ENCODE measurements at places on chromosomes 13 and 19.

DNA sequence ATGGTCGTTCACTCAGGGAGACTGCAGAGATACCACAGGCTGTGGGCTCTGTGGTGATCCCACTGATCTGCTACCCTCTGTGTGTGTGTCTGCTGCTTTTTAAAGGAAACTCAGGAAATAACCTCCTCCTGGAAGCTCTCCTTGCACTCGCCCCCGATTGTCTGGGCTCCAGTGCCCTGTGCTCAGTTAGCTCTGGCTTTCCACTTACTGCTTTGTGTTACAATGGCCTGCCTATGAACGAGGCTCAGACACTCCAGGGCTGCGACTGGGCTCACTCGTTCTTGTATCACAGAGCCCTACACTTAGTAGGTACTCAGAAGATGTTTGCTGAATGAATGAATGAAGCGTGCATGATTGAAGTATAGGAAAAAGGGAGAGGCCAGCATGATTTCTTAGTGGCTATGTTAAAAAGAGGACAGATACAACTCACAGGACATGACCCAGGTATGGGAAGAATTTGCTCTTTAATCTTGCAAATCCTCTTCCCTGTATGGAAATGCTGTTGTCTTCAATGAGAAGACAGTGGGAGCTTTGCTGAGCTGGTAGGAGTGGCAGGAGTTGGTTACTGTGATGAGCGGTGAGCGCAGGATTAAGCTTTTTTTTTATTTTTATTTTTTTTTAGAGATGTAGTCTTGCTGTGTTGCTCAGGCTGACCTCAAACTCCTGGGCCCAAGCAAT, 26.4 kb downstream of the B3GLCT start:
- no peak for DNase-seq

GRCh38 chr19:51714848-51715247, 8.9 kb downstream of the HAS1 start:
- DNase-seq, result peak; percentile 34

DNA sequence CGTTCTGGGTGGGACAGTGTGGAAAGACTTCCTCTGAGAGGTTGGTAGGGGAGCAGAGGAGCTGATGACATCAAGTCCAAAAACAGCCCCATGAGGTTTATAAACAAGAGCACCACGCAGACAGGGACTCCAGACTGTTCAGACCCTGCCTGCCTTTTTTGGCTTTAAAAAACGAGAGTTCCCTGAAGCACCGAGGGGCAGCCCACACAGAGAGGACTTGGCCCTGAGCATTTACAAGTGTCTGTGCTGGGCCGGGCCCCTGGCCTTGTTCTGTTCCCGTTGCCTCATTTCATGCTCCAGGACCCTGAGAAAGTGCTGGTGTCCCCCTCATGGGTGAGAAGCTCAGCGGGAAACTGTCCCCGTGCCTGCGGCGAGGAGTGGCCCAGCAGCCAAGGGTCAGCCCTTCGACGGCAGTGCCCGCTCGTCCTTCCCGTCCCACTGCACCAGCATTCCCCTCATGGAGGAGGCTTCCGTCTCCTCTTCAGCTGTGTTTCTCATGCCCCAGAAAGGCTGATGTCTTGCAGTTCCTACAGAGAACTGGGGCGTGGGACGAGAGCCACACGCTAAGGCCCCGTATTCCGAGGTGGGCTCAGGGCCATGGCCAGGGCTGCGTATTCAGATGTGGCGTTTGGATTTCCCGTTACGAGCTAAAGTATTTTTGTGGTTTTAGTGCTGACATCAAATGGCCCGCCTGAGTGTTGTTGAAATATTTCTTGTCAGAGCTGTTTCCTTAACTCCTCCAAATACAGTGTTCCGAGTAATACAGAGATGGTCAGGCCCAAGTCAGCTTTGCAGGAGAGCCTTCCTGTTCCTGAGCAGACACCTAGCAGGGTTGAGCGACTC, 93.5 kb downstream of the ATP11A start:
- DNase-seq, result no peak

DNA sequence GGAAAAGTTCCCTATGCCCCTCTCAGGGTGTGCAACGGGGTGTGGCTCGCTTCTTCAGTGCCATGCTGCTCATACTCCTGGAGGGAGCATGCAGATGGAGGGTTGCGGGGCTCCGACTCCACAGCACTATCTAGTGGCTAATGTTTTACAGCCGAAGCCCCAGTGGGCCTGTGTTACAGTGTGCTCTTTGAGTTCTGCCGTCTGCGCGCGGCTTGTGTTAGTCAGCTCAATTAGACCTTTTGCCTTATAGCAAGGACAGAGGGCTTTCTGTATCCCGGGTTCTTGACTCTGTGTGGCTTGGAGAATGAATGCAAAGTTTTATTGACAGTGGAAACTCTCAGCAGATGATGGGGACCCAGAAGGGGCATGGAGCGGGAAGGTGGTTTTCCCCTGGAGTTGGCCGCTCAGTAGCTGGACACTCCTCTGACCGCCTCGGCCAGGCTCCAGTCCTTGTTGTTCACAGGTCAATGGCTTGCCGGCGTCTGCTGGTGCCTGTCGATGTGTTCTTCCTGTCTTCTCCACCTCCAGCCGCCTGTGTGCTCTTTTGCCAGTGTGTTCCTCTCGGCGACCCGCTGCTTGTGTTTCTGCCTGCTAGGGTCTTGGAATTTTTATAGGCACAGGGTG, 383.4 kb downstream of the LMO7 start:
- peak; percentile 31 for DNase-seq

DNA sequence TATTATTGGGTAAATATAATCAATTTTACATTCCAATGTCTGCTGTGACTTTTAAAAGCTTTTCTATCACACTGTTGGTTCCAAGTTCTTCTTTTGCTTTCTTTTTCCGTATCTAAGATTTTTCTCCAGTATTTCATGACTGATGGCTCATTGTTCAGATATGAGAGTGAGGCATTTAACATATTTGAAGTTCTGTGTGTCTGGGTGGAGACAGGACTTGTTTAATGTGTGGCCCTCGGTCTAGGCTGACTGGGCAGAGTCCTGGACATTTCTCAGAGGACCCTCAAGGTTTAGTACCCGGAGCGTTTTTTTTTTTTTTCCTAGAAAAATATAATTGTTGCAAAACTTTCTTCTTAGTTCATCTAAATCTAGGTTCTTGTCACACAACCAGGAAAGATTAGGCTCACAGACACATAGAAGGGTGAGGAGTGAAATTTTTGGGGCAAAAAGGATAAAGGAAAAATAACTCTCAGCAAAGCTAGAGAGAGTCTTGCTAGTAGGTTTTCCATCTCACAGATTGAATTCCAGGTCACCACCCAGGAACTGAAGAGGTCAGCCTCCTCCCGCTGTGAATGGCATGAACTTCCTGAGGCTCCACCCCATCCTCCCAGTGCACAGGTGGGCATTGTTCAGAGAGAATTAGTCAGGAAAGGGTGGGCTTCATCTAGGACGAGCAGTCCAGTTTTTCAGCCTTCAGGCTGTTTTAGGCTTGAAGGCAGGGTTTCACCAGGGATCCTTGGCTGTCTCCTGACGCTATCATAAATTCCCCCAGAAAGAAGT, 1002.4 kb upstream of the PCDH9 start:
- no peak for DNase-seq

- DNase-seq, result no peak
These were observed 36.8 kb downstream of the SERP2 start for GRCh38 chr13:44410328-44410859.

- no peak for DNase-seq
These were observed 78.7 kb downstream of the MBNL2 start for GRCh38 chr13:97300871-97301270.

DNA sequence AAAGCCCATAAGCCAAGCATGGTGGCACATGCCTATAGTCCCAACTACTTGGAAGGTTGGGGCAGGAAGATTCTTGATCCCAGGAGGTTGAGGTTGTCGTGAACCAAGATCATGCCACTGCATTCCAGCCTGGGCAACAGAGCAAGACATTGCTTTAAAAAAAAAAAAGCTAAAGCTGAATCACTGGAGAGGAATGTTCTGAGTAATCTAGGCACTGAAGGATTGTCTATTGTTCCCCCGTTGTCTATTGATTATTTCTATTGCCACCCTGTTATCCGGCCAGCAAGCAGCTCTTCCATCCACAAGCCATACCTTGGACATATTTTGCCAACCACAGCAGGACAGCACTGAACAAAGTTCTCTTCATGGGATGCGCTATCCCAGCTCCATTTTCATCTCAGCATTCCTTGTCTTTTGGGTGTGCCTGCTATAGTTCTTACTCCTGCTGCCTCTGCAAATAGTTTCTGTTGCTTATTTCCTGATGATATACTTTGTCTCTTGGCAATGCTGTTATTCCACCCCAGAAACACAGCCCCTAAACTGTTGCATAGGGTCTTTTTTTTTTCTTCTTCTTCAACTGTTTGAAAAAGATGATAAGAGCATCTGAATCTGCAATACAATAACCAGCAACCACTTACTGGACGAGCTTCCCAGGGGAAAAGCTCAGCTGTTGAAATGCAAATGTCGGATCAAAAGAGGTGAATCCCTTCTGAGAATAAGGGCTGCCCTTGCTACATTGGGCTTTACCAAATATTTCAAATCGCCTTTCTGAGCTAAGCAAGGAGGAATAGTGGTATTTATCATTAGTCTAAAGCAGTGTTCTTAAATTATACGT, 22.2 kb upstream of the SIAH3 start:
- DNase-seq, result no peak
